Breast epithelium (tissue), 4 donors: ENCODE measurements at places on chromosomes 13 and 19. TPM values are rescaled to one million over a fixed set of nuclear protein-coding genes. Genes with fewer than 3 reads are reported as not detected.

DNA sequence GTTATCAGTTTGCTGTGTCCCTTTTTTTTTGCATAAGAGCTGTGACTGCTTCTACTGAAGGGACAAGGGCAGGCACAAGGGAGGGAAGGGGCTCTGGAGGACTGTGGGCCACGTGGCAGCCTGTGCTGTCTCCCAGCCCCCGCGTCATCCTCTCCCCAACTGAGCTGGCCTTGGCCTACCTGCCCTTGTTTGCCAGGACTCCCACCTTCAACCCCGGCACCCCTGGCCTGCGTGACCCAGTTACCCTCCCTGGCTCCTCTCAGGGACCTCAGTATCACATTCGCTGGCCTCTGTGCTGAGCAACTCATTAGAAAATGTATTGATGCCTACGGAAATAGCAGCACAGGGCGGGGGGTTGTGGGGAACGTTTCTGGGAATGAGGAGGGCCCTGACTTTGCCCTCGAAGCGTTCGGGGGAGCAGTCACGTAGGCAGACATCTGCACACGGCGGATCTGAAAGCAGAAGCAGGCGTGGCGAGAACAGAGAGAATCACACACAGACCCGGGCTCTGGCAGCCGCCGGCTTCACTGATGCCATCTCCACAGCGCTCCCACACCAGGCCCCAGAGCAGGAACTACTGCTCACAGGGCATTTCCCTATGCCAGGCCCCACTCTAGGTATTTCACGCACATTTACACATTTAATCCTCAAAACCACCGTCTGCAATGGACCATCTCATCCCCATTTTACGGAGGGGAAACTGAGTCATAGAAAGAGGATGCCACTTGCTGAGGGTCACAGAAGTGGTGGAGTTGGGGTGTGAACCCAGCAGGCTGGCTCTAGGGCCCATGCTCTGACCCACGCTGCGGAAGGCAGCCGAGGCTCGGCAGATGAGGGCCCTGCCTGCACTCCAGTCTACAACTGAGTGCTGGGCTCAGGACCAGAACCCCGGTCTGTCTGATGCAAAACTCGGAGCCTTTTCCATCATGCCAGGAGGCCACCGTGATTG, 5.7 kb upstream of the ATF5 start:
- no peak for DNase-seq

GRCh38 chr13:74920361-74920760, 561.6 kb downstream of the TBC1D4 start:
- DNase-seq, result no peak

DNA sequence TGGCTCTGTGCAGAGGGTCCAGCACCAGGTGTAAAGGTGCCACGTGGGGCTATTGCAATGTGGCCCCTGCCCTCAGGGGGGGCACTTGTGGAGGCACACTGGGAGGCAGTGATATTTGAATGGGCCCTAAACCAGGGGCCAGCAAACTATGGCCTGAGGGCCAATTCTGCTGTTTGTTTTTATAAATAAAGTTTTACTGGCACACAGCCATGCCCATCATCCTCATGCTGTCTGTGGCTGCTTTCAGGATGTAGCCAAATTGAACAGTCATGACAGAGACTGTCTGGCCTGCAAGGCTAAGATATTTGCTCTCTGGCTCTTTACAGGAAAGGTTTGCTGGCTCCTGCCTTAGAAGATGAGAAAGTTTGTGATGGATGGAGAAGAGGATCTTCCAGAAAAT, 33.9 kb upstream of the RANBP3 start:
- no peak for DNase-seq

The SLC15A1 gene
- total RNA-seq, result 1.3 TPM

DNA sequence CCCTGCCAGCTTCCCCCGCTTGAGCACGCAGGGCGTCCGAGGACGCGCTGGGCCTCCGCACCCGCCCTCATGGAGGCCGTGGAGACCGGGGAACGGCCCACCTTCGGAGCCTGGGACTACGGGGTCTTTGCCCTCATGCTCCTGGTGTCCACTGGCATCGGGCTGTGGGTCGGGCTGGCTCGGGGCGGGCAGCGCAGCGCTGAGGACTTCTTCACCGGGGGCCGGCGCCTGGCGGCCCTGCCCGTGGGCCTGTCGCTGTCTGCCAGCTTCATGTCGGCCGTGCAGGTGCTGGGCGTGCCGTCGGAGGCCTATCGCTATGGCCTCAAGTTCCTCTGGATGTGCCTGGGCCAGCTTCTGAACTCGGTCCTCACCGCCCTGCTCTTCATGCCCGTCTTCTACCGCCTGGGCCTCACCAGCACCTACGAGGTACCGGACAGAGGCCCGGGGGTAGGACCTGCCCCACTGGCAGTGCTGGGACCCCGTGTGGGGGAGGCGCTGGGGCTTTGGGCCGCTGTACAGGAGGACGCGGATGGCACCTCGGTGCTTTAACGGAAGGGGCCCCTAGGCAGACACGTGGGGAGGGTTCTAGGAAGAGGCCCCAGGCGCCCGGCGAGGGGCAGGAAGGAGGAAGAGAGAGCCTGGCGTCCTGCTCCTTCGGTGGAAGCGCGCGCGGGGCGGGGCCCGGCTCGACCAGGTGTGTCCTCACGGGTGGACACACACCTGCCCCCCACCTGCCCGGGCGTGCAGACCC, 681 bp downstream of the SLC5A5 start:
- no peak for DNase-seq

The FFAR3 gene
- total RNA-seq, result 0.16 TPM

The BBC3 gene
- total RNA-seq, result 6.4 TPM

DNA sequence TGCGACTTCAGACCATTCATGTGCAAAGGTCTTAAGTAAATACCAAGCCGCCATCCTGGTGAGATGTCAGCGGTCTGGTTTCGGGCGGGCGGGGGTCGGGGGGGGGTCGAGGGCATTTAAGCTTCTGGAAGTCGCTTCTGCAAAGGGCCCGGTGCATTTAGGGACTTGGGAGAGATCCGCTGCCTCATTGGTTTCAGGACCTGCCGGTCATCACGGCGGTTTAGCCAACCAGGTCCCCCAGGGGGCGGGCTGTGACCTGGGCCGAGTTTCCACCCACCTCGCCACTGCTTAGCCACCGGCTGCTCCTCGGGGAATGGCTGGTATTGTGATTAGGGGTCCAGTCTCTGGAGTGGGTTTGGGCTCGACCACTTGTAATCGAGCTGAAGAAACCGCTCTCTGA, 7.8 kb downstream of the ANKLE1 start:
- no peak for DNase-seq

DNA sequence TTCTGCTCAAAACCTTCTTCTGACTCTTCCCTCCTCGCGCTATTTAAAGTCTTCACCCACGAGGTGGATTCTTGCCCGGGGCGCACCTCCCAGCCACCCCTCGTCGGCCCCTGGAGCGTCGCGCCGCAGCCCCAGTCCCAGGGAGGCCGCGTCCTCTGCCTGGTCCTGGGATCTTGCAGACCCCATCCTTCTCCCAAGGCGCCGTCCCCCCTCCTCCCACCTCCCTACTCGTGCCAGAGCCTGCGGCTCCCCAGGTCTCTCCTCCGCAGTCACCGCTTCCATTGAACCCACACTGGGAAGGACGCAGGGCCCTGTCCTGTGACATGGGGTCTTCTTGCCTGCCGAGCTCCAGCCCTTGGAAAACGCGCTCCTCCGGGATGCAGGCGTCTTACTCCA, 486 bp downstream of the ZNF808 start:
- DNase-seq, result no peak

The IFNL3 gene
- not detected for total RNA-seq

DNA sequence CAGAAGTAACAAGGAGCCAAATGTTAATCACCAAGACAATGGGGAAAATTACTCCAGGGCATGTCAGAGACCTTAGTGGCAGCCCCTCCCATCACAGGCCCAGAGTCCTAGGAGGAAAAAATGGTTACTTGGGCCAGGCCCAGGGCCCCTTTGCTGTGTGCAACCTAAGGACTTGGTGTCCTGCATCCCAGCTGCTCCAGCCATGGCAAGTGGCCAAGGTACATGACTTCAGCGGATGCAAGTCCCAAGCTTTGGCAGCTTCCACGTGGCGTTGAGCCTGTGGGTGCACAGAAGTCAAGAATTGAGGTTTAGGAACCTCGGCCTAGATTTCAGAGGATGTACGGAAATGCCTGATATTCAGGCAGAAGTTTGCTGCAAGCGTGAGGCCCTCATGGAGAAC, 46.7 kb downstream of the OR10H4 start:
- no peak for DNase-seq

- DNase-seq, result no peak
Measured at GRCh38 chr19:49688531-49689132, 762 bp upstream of the ADM5 start.

- no peak for DNase-seq
Measured at GRCh38 chr13:63636316-63636993, 2220.8 kb upstream of the PCDH20 start.

DNA sequence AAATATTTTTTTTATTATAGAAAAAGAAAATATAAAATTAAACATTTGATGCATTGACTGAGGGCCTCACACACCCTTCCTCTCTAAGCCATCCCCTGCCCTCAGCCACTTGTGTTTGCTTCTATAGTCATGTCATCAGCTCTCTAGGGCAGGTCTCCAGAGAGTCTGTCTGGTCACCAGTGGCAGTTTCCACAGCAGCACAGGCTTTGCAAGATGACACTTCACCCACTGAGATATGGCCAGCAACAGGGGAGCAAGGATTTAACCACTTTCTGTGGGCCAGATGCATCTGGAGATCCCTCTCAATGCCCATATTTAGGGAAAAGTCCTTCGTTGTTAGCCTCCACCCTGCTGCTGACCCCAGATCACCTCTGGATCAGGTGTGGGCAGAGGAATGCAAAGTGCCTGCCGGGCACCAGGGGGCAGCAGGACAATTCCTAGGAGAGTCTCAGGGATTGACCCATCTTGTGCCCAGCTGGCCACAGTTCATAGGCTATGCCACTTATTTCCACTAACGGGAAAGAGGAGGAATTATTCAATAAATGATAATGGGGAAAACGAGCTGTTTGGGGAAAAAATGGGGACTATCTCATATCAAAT, 4.8 kb downstream of the ABCC4 start:
- no peak for DNase-seq

DNA sequence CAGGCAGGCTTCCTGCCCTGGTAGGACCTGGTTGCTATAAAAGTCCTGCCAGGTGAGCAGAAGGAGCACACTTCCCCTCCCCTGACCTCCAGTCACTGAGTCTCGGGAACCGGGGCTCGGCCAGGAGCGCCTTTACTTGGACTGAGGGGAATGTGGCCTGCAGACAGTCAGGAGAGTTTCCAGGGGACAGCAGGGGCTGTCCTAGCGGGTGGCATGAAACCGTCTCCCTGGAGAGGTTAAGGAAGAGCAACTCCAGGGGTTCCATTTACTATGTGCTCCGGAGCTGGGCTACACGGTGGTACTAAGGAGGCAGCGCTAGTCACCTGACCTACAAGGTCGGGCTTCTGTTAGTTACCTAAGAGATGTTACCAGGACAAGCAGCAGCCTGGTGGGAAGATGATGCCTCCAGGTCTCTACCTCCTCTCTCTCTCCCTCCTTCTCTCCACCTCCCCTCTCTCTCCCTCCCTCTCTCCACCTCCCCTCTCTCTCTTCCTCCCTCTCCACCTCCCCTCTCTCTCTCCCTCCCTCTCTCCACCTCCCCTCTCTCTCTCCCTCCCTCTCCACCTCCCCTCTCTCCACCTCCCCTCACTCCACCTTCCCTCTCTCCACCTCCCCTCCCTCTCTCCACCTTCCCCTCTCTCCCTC, 4.1 kb upstream of the CNOT3 start:
- no peak for DNase-seq

GRCh38 chr13:29438769-29439168, 156.7 kb downstream of the SLC7A1 start:
- no peak for DNase-seq

- no peak for DNase-seq
Measured at GRCh38 chr19:51693260-51693659, at the start of gene SPACA6. SPACA6 (plus strand) TSS chr19:51693330; CDS start chr19:51693527, 197 bp downstream.

The SIGLEC5 gene
- total RNA-seq, result 1.6 TPM

The PRTN3 gene
- not detected for total RNA-seq

- DNase-seq, result no peak
Measured at GRCh38 chr13:99993660-99994637, 12.4 kb downstream of the ZIC2 start.

The ZNF69 gene
- total RNA-seq, result 20.0 TPM

DNA sequence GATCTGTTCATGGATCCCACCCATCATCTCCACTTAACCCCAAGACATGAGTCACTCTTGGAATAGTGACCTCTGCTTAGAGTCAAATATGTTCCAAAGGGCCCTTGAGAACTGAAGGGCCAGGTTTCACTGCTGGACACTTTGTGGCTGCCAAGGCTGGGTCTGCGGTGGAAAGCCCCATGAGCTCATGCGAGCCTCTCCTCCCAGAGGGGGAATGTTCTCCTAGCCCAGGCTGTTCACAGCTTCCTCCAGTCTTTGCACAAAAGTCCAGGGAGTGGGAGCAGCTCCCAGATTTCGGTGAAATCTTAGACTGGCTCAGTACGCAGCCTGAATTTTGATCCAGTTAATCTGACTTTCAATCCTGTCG, 732 bp upstream of the DCLK1 start:
- DNase-seq, result no peak

The GPR4 gene
- 8.8 TPM for total RNA-seq

DNA sequence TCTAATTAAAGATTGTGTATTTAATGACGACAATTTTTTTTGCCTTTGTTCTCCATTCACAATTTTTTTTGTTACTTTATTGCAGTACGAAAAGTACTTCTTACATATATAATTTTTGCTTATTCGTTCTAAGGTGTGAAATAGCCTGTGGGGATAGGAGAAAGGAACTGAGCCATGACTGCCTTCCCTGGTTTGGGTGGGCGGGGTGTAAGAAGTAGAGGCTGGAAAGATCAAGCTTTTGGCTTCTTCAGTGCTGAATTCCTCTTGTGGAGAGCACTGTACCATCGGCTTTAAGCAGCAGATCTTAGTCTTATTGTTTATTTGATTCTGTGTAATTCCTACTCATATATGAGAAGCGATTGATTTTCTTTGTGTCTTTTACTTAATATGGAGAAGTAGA, 115.8 kb downstream of the NBEA start:
- no peak for DNase-seq

DNA sequence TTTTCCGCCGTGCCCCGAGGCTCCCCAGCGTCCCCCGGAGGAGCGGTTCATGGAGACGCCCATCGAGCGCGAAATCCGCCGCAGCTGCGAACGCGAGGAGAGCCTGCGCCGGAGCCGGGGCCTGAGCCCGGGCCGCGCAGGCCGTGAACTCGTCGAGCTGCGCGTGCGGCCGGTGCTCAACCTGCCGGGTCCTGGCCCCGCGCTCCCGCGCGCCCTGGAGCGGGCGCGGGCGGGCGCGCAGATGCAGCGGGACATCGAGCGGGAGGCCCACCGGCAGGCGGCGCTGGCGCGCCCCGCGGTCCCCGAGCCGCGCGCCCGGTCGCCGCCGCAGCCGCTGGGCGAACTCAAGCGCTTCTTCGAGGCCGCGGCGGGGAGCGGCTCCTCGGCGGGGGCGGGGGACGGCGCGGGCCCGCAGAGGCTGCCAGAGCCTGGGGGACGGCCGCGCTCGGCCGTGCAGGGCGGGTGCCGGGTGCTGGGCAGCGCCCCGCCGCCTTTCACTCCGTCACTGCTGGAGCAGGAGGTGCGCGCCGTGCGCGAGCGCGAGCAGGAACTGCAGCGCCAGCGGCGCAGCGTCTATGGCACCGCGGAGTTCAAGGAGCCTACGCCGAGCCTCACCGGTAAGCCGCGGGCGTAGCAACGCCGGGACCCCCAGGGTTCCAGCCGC, 807 bp downstream of the MISP3 start:
- DNase-seq, result peak; percentile 59

GRCh38 chr13:51191743-51192142, 30.5 kb upstream of the FAM124A start:
- no peak for DNase-seq
